ENCODE measurements at places on chromosomes 3 and 15. TPM values are rescaled to one million over a fixed set of nuclear protein-coding genes. Genes with fewer than 3 reads are reported as not detected.

Gene ITPKA
- 0.39 TPM for total RNA-seq

Gene DUOXA2
- not detected for total RNA-seq

Gene APBA2
- 7.1 TPM for total RNA-seq

Gene XCR1
- total RNA-seq, result 0.39 TPM

Gene ATP10A
- 11.7 TPM for total RNA-seq

Gene TBC1D23
- 59.4 TPM for total RNA-seq

Gene TPRG1
- total RNA-seq, result 9.6 TPM

Gene MITF
- total RNA-seq, result 43.2 TPM

Gene FGF12
- 1.4 TPM for total RNA-seq

Gene EPHB1
- total RNA-seq, result 5.0 TPM

Gene SCN5A
- total RNA-seq, result 0.39 TPM

Gene CCDC9B
- 5.3 TPM for total RNA-seq

Gene STRIT1
- total RNA-seq, result 2.5 TPM

Gene OCA2
- total RNA-seq, result 1.4 TPM

Gene TTBK2
- total RNA-seq, result 11.4 TPM

Gene PPP4R2
- 75.8 TPM for total RNA-seq

Gene CPA3
- 34.4 TPM for total RNA-seq

Gene REC114
- not detected for total RNA-seq

Gene CAPN3
- total RNA-seq, result 66.0 TPM

Gene PATL2
- 0.79 TPM for total RNA-seq

Gene LIPH
- 6.6 TPM for total RNA-seq

Gene CXCR6
- total RNA-seq, result 0.39 TPM

Gene MUC13
- not detected for total RNA-seq

Gene CHRFAM7A
- total RNA-seq, result 1.4 TPM

Gene GHSR
- not detected for total RNA-seq

Gene TM6SF1
- total RNA-seq, result 4.5 TPM

Gene CCDC191
- 3.9 TPM for total RNA-seq

Gene TRPM1
- total RNA-seq, result 3.5 TPM

Gene INAFM2
- total RNA-seq, result 9.3 TPM

Gene NANOGP8
- total RNA-seq, result 0.89 TPM

Gene FETUB
- total RNA-seq, result 0.49 TPM

Gene PSTPIP1
- 4.3 TPM for total RNA-seq

Gene CPLX3
- total RNA-seq, result 0.20 TPM

Gene HAPLN3
- 4.4 TPM for total RNA-seq

Gene NGLY1
- 29.5 TPM for total RNA-seq

Gene GBE1
- total RNA-seq, result 31.9 TPM

Gene CCNB2
- total RNA-seq, result 12.6 TPM

Gene SAMMSON
- 0.69 TPM for total RNA-seq

Gene TFRC
- total RNA-seq, result 115 TPM

Gene BCL6
- 32.2 TPM for total RNA-seq

Gene LINGO1
- 4.6 TPM for total RNA-seq

Gene SLCO3A1
- 10.6 TPM for total RNA-seq

Gene MCTP2
- 14.2 TPM for total RNA-seq

Gene SEMA3B
- total RNA-seq, result 21.8 TPM

Gene LMAN1L
- total RNA-seq, result 0.20 TPM

Gene PLA2G4D
- 4.8 TPM for total RNA-seq

Gene WDR49
- total RNA-seq, result 0.49 TPM

Gene ZCWPW2
- 1.5 TPM for total RNA-seq

Gene LRRC28
- total RNA-seq, result 26.0 TPM

Gene CYP11A1
- 0.69 TPM for total RNA-seq

Gene EFCAB12
- total RNA-seq, result 0.10 TPM

Gene SLC51B
- total RNA-seq, result not detected

Gene PRTG
- 1.5 TPM for total RNA-seq

Gene BNC1
- 9.2 TPM for total RNA-seq

Gene GTF2A2
- total RNA-seq, result 25.7 TPM

Gene SAMD7
- not detected for total RNA-seq

Gene LZTFL1
- 13.2 TPM for total RNA-seq

Gene ATP13A5
- 3.7 TPM for total RNA-seq

Data from skin of body (tissue), 3 donors.